Lower lobe of right lung (tissue), 2 donors: ENCODE measurements at places on chromosomes 11 and 22. TPM values are rescaled to one million over a fixed set of nuclear protein-coding genes. Genes with fewer than 3 reads are reported as not detected.

The GGTLC2 gene
- 2.7 TPM for total RNA-seq

GRCh38 chr11:88402192-88402715 is 64.7 kb upstream of the CTSC start:
- no peaks in the 10 kb centered on the region for H3K27me3 ChIP-seq
- no peak for DNase-seq
- peaks cover 51% of the 10 kb centered on the region for H3K4me1 ChIP-seq
- H3K36me3 ChIP-seq, result no peaks in the 10 kb centered on the region
- H3K27ac ChIP-seq, result peak overlapping the region; percentile 54

DNA sequence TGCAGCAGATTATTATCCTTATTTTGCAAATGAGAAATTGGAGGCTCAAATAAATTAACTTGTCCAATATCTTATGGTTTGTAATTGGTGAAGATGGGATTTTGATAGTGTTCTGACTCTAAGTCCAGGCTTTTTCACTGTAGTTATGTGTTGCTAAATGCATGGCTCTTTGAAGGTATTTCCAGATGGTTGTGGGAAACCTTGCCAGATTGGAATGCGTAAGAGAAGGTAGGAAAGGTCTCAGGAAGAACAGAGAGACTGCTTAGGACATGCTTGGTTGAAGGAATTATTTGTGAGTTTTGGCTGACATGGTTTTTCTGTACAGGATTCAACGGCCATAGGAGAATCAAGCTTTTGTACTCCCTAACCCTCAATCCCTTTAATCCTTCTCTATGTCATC is 108.6 kb downstream of the STIM1 start:
- no peaks in the 10 kb centered on the region for H3K27me3 ChIP-seq
- no peak for DNase-seq
- H3K4me3 ChIP-seq, result no peak overlapping the region
- no peaks in the 10 kb centered on the region for H3K4me1 ChIP-seq
- peaks cover 11% of the 10 kb centered on the region for H3K36me3 ChIP-seq
- H3K27ac ChIP-seq, result no peak overlapping the region

The PLEKHB1 gene
- total RNA-seq, result 35.4 TPM

DNA sequence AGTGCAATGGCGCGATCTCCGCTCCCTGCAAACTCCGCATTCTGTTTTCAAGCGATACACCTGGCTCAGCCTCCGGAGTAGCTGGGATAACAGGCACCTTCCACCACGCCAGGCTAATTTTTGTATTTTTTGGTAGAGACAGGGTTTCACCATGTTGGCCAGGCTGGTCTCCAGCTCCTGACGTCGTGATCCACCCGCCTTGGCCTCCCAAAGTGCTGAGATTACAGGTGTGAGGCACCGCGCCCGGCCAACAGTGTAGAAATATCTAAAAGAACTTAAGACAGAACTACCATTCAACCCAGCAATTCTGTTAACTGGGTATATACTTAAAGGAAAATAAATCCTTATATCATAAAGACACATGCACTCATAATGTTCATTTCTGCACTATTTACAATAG is 335.3 kb upstream of the LUZP2 start:
- H3K27me3 ChIP-seq, result no peaks in the 10 kb centered on the region
- H3K4me3 ChIP-seq, result no peak overlapping the region
- no peak overlapping the region for H3K27ac ChIP-seq
- no peaks in the 10 kb centered on the region for H3K36me3 ChIP-seq
- no peak for DNase-seq
- no peaks in the 10 kb centered on the region for H3K4me1 ChIP-seq
